ENCODE measurements at places on chromosomes 11 and 22.

- no peak for DNase-seq
Observed at GRCh38 chr22:42860968-42861367, 3.9 kb upstream of the ARFGAP3 start.

DNA sequence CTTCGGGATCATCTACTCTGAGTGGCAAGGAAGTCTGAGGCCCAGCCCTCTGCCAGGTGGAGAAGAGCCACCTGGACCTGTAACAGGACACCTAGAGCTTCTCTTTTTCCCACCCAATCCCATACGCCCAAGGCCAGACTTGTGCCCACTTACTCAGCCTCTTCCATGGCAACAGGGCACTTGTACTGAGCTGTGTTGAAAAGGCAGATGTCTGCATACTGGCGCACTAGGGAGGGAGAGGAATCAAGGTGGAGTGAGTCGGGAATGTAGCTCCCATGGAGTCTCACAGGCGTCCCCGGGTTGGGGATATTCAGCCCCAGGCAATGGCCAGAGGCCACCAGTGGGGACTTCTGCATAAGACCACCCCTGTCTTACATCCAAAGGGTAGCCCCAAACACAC lies 36.1 kb downstream of the TPBGL start:
- DNase-seq: no peak

GRCh38 chr11:95919514-95919913 lies 4.4 kb downstream of the MTMR2 start:
- no peak for DNase-seq

DNA sequence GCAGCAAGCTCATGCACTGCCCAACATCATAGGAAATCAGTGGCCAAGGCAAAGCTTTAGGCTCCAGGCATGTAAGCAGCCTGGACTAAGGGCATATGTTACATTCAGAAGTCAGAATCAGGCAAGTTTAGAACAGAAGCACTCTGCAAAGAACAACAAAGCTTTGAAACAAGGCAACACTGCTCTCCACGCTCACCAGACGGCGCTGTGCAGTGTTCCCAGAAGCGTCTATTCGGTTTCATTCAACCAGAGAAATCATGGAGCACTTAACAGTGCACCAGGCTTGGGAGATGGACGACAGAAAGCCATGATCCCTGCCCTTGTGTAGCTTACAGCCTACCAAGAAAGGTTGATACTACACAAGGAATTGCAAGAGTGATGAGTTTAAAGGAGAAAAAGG lies 555.8 kb downstream of the BUD13 start:
- no peak for DNase-seq

- no peak for DNase-seq
Observed at GRCh38 chr11:103069367-103069766, 22.6 kb downstream of the DCUN1D5 start.

- peak; percentile 84 for DNase-seq
Observed at GRCh38 chr11:6473451-6474412, at the start of gene TRIM3. TRIM3 (minus strand) TSS chr11:6473941; CDS start chr11:6465695, 8,246 bp downstream.

DNA sequence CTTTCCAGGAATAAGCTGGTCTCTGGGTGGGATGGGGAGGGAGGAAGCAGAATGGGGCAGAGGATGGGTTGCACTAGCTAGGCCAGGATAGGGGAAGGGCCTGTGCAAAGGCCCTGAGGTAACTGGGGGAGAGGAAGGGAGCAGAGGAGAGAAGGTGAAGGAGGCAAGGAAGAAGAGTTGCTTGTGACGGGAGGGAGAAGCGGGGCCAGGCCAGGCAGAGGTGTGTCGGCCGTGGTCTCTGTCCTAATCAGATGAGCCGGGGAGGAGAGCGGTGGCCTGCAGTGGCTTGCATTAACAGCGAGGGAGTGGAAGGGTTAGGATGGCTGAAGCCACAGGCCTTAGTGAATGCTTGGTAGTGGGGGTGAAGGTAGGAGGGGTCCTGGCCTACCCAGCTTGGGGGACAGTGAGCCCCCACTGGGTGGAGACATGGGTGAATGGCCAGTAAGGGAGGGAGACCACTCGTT lies 6.0 kb upstream of the DERL3 start:
- DNase-seq: no peak

- no peak for DNase-seq
Observed at GRCh38 chr11:70080763-70081162, 2.6 kb downstream of the ANO1 start.

GRCh38 chr11:14386895-14387480 lies 28.0 kb upstream of the RRAS2 start:
- DNase-seq: no peak

- no peak for DNase-seq
Observed at GRCh38 chr11:126225295-126225665, 13.7 kb downstream of the FAM118B start.

DNA sequence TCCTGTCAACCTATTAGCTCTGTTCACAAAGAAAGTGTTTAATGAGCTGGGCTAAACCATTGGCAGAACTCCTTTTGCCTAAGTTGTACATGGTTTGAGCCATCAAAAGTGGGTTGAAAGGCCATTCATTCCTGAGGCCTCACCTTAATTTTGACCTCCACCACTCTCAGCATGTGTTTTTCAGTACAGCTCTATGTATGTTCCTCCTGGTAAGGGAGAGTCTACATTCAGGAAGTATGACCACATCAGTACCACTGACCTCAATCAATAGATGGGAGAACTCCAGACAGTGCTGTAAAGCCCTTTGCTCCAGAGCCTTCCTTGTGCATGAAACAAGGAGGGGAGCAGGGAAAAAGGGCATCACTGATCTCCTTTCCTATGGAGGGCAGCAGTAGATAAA lies 87.8 kb upstream of the CARD18 start:
- no peak for DNase-seq

DNA sequence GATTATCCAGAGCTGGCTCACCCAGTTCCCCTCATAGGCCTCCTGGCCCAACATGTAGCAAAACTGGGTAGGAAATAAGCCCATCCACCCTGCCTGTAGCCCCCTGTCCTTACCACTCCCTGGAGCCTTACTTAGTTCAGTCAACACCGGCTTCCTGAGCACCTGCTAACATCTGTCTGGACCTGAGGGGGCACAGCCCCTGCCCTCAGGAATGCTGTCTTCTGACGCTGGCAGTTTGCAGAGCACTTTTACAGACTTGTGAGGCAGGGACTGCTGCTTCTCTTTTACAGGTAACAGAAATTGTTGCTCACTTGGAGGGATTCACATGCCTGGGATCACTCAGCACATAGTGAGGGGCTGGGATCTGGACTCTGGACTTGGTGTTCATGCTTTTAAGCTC lies 152.0 kb upstream of the TBCEL start:
- no peak for DNase-seq

GRCh38 chr11:63847363-63847762 lies 8.5 kb downstream of the MARK2 start:
- DNase-seq: no peak

- DNase-seq: peak; percentile 5
Observed at GRCh38 chr11:84437071-84437980, 1151.2 kb upstream of the CCDC90B start.

- no peak for DNase-seq
Observed at GRCh38 chr11:71462726-71463125, 9.7 kb downstream of the NADSYN1 start.

GRCh38 chr22:46007848-46008261 lies 30.9 kb upstream of the WNT7B start:
- DNase-seq: no peak

- DNase-seq: no peak
Observed at GRCh38 chr11:126109941-126110731, 47.5 kb upstream of the CDON start.

DNA sequence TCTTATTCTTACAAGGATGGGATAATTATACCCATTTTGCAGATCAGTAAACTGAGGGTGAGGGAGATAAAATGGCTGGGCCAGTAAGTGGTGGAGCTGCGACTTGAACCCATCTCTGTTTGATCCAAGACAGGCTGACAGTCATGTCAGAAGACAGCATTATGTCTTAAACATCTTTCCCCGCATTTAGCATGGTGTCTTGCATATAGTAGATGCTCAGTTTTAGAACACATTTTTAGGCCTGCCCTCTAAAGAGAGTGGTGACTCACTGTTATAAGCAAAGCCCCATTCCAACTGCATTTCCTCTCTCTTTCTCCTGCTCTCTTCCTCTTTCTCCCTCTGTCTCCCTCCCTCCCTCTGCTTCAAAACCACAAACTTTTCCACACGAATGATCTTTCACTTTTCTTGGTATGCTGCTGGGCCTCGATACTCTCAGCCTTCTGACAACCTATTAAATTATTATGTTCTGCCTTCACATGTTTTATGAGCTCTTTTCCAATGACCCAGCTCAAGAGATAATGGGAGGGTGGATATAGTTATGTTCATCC lies 25.2 kb downstream of the CWC15 start:
- DNase-seq: no peak

- no peak for DNase-seq
Observed at GRCh38 chr11:58629857-58630256, 7.4 kb downstream of the CNTF start.

- no peak for DNase-seq
Observed at GRCh38 chr11:8640267-8640906, 42.1 kb downstream of the TRIM66 start.

DNA sequence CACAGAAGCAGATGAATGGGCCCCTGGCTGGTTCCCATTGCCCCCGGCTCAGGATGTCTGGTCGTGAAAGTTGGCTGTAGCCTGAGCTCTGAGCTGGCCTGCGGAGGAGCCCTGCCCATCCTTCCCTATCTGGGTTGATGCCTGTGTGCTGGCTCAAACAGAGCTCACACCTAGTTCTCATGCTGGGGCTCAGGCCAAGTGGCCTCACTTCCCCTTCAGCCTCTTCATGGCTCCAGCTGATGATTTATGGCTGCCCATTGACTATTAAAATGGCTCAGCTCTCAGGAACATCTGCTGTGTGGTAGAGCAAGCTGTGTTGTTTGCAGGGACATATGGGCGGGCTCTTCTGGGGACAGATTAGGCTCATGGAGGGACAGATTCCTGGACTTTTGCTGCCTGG lies 64.7 kb downstream of the ADAMTS15 start:
- DNase-seq: no peak

DNA sequence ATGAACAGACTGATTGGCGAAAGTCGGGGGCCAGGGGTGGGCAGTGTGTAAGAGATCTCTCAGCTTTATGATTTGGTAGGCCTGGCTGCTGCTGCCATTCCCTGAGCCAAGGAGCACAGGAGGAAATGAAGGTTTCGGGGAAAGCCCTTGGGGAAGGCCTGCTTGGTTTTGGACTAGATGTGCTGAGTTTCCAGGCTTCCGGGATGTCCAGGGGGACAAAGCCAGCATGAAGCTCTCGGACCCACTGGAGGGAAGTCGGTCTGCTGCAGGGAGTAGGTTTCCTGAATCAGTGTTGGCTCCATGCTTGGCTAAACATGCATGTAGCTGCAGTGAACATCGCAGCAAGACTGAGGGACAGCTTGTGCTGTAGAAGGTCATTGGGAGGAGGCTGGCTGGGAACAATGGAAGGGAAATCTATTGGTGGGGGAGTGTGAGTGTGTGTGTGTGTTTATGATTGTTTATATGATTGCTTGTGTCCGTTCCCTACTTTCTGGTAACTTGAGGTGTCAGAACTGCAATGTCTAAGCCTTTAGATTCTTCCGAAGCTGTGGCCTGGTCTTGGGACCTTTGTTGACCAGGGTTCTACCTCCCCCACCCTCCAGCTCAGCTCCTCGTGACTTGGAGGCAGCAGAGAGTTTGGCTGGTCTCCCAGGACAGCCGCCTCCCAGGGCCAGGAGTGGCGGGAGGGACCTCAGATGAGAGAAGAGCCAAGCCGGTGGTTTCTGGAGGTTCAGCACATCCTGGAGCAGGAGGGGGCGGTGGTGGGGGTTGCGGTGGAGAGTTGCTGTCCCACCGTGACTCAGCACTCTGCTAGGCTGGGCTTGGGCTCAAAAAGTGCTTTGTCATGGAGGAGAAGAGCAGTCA lies 4.0 kb upstream of the FTH1 start:
- DNase-seq: peak; percentile 50
